ENCODE measurements at places on chromosomes 11 and 22. TPM values are rescaled to one million over a fixed set of nuclear protein-coding genes. Genes with fewer than 3 reads are reported as not detected.

The SLC22A9 gene
- total RNA-seq, result not detected

GRCh38 chr11:74417379-74417804 is 19.2 kb upstream of the PGM2L1 start:
- DNase-seq, result no peak

DNA sequence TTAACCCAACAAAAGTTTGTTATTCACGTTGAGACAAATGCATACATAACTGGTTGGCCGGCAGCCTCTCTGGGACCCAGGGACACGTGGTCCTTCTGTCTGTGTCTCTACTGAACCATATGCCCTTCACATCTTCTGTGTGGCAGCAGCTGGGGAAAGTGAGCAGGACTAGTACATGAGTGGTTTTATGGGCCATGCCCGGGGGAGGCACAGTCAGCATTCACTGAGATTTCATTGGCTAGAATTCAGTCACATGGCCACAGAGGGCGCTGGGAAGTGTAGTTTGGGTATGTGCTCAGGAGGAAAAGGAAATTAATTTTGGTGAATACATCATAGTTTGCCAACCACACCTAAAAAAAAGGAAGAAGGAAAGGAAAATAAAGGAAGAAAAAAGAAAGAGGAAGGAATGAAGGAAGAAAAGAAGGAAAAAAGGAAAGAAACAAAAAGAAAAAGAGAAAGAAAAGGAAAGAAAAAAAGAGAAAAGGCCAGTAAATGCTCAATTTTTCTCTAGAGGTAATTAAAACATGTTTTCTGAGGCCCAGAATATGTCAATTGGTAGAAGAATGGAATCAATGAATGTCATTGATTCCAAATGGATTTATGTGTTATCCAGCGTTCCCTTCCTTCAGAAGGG is 55.9 kb upstream of the KIRREL3 start:
- no peak for DNase-seq

DNA sequence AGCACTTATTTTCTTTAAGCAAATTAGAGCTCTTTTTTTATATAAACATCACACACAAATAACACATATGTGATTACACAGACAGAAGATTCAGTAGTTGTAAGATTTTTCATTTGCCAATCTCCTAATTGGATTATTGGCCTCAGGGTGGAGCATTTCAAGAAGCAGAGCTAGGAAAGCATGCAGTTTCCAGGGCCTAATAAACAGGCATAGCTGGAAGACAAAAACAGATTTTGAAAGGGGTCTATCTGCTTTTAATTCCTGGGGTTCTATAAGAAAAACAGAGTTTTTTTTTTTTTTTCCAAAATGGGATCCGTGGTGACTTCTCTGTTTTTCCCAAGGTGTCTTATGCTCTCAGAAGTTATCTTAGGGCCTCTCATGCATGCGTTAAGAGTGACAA is 7.6 kb upstream of the FOLR3 start:
- no peak for DNase-seq

- DNase-seq, result peak; percentile 16
Measured at GRCh38 chr11:68584097-68584496, 100.2 kb upstream of the GAL start.

DNA sequence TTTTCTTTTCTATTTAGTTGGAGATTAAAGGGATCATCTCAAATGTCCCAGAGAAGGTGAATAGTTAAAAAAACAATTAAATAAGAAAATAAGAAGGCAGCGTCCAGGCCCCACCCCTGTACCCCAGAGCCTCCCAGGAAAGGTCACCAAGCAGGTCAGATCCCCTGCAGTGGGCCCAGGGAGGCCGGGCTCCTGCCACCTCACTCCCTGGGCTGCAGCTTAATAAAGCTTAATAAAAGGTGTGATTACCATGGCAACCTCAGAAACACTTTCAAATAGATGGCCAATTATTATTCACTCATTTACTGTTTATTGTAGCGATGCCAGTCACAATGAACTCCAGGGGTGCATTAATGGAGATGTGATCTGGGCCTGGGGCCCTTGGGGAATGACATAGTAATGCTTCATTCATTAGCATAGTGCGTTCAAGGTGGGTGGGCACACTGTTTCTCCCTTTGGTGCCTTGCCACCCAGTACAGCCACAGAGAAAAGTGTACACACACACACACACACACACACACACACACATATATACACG is 386.2 kb downstream of the CADM1 start:
- no peak for DNase-seq

DNA sequence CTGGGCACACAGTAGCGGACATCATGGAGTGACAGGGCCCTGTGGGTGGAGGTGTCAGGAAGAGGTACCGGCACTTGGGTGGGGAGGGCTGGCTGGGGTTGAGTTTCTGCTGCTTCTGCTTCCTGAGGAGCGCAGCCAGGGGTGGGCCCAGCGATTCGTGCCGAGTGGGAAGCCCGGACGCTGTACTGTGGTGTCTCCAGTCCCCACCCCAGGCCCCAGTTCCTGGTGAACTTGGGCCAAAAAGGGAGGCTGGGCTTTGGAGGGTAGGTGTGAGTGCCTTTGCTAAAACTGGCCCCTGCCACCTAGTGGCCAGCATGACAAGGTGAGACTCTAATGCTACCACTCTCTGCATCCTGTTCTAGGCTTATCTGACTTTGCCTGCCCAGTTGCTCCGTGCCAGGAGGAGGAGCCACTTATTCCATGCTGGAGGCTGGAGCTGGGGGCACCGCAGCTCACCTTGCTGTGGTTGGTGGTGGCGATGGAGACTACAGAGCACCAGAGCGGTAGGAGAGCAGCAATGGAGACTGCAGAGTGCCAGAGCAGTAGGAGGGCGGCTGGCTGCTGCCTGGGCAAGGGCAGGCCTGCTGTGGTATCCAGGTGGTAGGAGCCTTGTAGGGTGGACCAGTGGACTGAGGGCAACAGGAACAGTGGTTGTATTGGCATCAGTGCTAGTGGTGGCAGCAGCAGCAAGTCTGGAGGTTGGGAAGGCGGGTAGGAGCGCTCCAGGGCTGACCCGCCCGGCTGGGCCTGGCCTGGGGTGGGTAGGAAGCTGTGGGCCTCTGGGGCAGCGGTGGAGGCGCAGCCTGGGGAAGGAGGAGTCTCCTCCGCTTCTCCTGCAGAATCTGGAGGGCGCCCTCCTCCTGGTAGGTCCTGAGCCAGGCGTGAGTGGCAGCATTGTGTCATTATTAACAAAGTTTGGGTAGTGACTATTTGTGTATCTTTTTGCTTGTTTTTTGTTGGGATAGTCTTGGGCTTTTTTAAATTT is 2.2 kb upstream of the RFPL2 start:
- DNase-seq, result no peak

DNA sequence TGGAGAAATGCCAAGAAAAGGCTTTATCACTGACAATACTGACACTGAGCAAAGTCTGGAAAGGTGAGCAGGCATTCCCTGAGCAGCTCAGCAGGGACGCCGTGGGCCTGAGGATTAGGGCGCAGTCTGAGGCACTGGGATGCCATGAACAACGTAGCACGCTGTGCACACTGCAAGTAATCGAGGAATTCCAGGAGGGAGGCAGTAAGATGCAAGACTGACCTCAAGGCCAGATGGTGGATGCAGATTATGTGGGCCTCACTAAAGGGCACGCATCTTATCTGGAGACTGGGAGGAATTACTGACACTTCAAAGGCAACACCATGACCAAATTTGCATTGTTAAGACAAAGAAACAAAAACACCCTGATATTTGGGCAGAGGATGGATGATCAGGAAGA is 50.4 kb upstream of the OPCML start:
- no peak for DNase-seq

DNA sequence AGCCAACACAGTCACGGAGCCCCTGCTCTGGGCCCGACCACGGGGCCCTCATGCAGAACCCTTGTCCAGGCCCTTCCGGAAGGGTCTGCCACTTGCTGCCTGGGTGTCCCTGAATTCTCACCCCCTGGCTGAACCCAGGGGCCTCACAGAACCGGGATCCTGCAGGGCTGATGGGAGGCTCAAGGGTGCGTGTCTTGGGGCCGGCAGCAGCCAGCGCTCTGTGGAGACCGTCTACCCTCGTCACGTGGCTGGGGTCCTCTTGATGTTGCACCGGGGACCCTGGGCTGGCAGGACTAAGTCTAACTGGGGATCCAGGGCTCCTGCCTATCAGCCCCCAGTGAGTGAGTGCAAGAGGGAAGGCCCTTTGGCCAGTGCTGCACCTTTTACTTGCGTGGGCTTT is 19.3 kb upstream of the CCDC188 start:
- DNase-seq, result no peak

GRCh38 chr11:122307476-122308035 is 191.5 kb upstream of the BLID start:
- no peak for DNase-seq

GRCh38 chr11:113873236-113873626 is 2.1 kb downstream of the USP28 start:
- DNase-seq, result no peak

DNA sequence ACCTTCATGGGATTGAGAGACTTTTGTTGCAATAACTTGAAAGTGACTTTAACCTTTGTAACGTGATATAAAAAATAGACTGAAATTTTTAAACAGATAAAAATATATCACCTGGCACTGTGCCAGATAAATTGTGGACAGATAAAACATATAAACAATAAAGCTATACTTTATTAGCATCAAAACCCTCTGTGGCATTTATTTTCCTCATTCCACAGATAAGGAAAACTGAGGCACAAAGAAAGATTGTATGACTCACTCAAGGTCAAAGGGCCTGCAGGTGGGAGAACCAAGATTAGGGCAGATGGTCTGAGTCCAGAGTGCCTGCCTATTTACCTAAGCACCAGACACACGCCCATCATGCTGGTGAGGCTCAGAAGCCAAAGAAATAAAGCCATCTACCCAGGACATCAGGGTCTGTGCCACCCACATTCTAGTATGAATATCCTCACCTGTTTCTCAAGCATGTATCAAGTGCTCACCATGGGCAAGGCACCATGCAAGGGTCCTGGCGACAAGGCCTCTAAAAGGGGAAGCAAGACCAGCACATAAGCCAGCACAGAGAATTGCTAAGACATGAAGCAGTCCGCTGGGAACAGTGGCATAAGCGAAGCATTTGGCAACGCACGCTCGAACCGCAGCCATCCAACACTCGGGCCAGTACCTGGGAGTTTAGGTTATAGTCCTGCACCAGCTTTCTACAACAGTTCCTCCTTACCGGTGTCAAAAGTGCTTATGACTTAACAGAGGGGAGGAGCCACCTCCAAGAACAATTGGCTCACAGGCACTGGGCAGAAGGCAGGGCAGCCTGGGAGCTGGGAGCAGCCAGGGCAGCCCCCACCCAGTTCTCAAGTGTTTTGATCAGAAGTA is 17.6 kb downstream of the MYH9 start:
- no peak for DNase-seq
